ENCODE measurements at places on chromosomes 5 and 9.

- DNase-seq, result peak; percentile 45
These were observed 24.3 kb upstream of the F2R start for GRCh38 chr5:76691467-76692273.

- DNase-seq, result no peak
These were observed 28.5 kb upstream of the GOLGA1 start for GRCh38 chr9:124969401-124969800.

DNA sequence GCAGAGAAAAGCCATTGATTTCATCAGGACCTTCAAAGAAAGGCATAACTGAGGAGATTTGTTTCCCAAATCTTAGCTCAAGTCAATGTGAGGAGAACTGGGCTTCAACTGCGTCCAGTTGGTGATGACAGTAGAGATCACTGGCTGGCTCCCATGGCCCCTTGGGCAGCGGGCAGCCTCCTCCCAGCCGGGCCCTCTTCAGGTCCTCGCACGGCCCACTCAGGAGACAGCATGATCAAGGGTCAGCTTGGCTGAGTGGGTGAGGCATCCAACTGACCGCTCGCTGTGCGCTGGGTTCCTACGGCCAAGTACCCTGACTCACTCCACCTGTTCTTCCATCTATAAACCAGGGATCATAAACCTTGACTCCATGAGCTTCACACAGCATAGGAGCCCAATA, 274.0 kb downstream of the NSG2 start:
- no peak for DNase-seq

DNA sequence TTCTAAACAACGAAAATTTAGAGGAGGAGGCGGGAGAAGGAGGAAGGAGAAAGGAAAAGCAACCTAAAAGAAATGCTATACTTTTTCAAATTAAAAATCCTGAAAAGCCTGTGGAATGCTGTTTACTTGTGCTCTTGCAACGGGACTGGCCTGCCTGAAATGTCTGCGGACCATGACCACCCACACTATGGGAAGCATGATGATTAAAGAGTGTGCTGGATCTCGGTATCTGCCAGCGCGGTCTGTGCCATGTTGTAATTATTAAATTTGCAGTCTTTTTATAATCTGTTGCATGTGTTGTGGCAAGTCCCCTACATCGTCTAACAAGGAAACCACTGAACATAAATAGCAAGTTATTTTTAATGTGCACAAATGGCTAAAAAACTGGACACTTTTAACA, 111.4 kb downstream of the FANCC start:
- DNase-seq, result no peak

DNA sequence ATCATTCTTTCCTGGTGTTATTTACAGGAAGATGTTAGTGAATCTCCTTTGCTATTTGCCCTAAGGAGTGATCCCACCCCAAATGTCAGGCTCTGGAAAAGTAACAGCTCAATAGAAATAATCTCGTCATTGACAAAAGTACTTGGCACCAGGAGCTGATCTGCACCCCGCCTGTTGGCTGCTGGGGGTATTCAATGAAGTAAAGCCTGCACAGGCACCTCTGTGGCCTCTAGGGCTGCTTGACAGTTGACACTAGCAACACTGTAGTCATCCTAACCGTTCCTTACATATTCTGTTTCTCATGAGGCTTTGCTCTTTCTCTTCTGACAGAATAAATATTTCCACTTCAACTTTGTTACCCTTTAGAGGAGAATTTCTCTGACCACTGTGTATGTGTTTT, 103.4 kb downstream of the DOCK2 start:
- DNase-seq, result no peak

GRCh38 chr9:92668746-92669526, 995 bp downstream of the IPPK start:
- peak; percentile 13 for DNase-seq

DNA sequence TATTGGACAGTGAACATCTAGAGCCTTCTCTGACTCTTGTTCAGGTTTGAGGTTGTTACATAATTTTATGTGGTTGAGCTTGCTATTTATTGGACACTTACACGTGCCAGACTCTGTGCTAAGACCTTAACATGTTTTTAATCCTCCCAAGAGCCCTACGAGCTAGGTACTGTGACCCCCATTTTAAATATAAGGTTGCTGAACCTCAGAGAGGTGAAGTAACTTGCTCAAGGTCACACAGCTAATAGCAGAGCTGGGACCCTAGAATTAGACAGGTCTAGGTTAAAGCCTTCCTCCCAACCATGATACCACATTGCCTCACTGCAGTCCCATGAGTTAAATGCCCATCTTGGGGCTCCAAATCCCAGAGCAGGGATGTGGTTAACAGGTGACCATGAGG, 135.7 kb upstream of the PITX1 start:
- DNase-seq, result no peak

GRCh38 chr5:88269222-88269771, 652 bp upstream of the TMEM161B start:
- peak; percentile 26 for DNase-seq

Data from left kidney (tissue), 8 donors.